ENCODE measurements at places on chromosomes 12 and 14.

DNA sequence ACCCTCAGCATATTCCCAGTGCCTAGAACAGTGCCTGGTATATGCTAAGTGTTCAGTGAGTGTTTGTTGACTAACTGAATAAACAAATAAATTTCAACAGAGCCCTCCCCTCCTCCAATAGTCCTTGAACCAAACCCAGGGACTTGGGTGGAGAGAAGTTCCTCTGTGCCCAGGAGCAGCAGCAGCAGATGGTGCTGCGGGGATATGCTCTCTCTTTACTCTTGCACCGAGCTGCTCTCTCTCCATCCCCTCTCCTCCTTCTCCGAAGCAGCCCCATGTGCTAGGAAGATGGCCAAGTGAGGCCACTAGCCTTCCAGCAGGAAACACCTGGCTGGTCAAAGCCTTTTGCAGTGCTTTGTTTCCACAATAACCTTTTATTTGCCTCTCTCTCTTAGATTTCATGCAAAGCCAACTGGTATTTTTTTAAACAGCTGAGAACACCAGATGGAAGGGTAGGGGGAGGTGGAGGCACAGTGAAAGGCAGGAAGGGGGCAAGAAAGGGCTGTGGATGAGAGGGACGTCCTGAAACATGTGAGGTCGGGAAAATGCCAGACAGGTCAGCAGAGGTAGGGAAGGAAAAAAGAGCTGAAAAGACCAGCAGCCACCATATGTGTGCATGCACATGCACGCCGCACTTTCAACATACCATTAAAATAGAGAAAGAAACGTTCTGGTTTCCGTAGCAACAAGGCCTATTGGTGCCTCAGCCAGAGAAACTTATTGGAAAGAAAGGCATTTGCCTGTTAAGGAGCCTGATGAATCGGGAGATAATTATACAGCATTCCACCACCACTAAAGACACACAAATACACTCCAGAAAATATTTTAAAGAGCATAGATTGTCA lies 78.9 kb downstream of the EMP1 start:
- no peak for DNase-seq

DNA sequence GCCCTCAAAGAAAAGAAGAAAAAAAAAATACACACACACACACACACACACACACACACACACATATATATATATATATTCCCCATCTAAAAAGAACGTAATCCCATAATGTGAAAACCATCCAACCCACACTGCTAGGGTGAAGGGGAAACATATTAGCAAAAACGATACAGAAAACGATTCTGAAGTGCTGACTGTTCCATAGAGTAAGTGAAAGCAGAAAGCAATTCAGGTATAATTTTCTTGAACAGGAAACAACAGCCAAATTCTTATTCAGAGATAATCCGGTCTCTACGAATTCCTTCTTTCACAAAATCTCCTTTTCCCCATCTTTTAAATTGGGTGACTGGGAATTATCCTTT lies 393.5 kb downstream of the NOVA1 start:
- DNase-seq: no peak

DNA sequence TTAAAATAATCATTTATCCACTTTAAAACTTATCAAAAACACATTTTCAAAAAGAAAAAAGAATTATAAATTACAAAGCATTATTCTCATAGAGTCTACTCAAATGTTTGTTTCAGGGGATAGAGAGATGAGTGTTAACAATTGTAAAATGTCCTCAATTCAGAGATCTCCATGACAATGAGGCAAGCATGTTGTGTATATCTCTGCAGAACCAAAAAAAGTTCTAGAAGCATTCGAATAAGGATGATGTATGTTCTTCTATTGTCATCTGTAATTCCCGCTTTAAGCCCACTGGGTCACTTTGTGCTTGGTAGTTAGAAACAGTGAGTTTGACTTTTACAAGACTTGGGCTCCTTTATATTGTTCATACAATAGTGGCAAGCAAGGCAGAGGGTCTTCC lies 73.6 kb upstream of the CCDC198 start:
- DNase-seq: no peak

- no peak for DNase-seq
Measured at GRCh38 chr14:92392711-92393110, 69.7 kb downstream of the SLC24A4 start.

DNA sequence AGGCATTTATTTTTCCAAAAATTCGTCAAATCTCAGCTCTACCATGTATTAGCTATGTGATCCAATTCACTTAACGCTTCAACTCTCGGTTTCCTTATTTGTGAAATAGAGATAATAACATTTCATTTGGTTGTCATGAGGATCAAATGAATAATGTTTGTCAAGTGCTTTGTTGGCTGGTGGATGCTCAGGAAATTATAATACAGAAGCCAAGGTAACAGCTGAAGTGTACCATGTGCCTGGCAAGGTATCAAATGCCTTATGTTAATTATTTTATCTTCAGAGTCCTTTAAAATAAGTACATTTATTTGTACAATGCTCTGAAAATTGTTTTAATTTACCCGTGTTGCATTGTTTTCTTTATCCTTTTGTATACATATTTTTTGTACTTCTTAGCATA lies 6.1 kb upstream of the PRKCH start:
- DNase-seq: no peak

DNA sequence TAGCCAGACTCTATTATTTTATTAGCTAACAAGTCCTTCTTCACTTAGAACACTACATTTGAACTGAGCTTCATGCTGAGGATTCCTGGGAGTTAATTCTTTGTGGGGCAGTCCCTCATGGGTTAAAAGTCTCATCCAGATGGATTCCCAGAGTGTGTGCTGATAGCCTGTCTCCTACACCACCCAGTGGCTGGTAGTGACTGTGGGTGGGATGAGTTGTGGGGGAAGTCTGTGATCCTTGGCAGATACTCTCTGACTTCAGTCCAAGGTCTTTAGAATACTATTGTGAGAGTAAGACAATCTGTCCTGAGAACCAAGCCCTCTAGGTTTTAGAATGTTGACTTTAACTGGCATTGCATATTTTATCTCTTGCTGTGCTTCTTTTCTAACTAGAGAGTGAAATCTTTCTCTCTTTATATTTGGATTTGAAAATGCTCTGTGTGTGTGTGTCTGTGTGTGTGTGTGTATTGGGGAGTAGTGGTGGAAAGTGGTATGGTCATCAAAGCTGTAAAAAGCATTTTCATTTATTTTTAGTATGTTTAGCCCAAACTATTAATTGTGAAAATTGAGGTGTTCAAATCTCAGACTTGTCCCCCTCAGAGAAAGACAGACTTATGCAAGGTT lies 37.3 kb downstream of the AKAP6 start:
- no peak for DNase-seq

- DNase-seq: no peak
Measured at GRCh38 chr14:58884442-58884841, 246.7 kb downstream of the DACT1 start.

GRCh38 chr12:100830003-100830795 lies 35.6 kb downstream of the ANO4 start:
- DNase-seq: no peak

- DNase-seq: no peak
Measured at GRCh38 chr12:117262749-117263148, 72.5 kb upstream of the FBXO21 start.

GRCh38 chr12:48420039-48420775 lies 52.2 kb upstream of the ANP32D start:
- no peak for DNase-seq

DNA sequence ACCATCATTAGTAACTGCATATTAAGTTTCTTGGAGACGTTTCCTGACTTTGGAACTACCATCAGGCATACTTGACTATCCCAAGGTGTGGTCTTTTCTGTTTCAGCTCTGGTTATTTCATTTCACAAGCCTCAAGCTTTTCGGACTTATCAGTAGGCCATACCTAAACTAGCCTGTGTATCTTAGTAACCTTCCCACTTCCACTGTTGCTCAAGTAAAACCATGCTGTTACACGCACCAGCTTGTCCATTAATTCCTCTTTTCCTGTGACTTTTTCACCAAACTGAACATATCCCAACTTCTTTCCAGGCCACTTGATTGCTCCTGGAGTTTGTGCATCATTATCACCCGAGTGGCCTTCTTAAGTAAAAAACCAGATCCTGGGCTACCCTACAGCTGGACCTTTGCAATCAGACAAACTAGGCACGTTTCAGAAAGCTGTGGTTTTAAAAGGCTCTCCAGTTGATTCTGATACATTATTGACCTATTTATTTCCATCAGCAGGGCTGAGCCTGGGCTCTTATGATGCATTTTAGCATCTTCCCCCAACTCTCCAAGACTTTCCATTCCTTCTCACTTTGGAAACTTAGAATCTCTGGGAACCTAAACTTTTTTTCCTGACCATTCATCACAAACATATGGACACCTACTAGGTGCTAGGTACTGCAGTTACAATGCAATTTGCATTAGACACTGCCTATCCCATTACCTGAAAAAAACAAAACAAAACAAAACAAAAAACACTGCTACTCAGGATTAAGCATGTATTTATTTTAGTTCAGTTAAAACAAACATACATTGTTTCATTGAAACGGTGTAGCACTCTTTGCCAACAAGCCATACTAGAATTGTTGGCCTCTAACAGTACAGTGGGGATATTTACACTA lies 14.9 kb downstream of the SLC38A2 start:
- DNase-seq: no peak

- DNase-seq: peak; percentile 33
Measured at GRCh38 chr12:93098077-93098476, 169.0 kb upstream of the EEA1 start.

- no peak for DNase-seq
Measured at GRCh38 chr14:23563473-23564180, 4.0 kb downstream of the AP1G2 start.

GRCh38 chr14:26401179-26401968 lies 196.5 kb downstream of the NOVA1 start:
- DNase-seq: no peak

- no peak for DNase-seq
Measured at GRCh38 chr14:24852312-24853060, 197.5 kb downstream of the STXBP6 start.

DNA sequence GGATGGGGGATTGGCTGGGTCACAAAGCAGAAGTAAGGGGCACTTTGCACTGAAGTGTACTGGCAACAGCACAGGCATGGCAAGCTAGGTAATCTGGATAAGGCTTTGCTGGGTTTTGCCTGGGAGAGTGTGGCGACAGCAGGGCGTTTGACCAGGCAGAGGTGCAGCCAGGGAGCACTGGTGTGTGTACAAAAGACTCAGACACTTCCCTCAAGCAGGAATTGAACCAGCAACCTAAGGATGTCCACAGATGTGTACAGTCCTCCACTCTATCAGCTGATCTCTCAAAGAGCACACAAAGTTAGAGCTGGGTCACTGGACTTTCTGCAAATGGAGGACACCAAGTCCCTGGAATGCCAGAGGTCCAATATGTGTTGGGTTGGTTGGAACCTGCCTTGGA lies 15.4 kb upstream of the RNASE4 start:
- no peak for DNase-seq

- peak; percentile 41 for DNase-seq
Measured at GRCh38 chr14:67426983-67427606, 15.1 kb upstream of the PLEK2 start.

DNA sequence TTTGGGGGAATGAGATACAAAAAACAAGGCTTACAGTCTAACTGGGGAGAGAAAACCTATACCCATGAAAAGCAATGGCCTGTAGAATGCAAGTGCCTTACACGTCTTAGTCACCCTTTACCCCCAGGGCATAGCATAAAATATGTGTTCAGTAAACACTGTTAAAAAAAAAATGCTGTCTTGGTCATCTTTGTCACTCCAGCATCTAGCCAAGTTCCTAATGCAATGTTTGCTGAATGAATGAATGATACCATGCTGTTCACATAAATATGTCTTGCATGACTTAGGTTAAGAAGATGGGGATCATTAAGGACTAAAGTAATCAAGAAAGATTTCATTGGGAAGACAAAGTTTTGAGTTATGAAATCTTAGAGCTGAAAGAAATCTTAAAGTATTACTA lies 38.5 kb downstream of the PPP2R5E start:
- DNase-seq: no peak
